ENCODE measurements at places on chromosomes 7 and 10.

DNA sequence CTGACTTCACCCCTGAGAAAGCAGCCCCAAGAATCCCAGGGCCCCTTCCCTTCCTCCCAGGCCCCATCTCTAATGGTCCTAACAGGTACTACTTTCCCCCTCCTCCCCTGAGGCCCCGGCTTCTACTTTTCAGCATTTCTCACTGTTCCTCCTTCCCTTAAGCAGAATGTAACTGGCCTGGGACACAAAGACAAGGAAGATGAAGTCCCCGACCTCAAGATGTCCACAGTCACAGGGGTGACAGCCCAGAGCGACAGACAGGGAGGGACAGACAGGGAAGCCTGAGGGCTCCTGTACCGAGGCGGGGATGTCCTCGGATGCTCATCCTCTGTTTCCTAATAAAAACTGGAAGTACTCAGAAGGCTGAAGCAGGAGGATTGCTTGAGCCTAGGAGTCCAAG lies 11.6 kb downstream of the AOC1 start:
- DNase-seq, result no peak

GRCh38 chr7:332020-332517 lies 42.1 kb downstream of the FOXL3 start:
- DNase-seq, result no peak

DNA sequence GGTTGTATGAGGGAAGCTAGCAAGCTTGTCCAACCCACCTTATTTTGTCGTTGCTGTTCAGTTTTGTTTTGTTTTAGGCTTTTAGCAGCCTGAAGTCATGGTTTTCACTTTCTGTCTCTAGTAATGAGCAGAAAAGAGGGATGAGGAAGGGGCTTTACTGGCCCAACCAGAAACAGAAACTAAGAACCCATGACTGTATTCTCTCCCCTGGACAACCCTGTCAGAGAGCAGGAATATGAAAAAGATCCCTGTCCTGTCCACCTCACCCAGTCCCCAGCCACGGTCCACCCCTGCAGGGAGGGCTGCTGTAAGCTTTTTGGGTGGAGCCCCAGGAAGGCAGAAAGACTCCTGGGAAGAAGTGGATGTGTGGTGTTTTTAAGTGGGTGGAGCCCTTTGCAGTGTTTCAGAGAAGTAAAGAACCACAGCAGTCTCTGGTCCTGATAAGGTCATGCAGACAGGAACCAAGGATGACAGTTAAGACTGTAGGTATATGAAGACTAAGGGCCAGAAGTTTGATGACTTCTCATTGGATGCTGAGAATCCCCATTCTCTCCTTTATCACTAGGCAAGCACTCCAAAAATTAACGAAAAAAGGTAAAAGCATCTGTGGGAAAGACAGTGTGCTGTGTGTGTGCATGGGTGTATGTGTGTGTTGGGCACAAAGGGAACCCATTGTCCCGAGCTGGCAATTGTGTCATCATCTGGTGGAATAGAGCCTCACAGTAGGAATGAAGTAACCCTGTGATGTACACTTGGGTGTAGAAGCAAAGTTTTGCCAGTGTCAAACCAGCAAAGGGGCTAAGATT lies 13.8 kb downstream of the MRPL32 start:
- no peak for DNase-seq

- DNase-seq, result no peak
Observed at GRCh38 chr10:24661376-24661775, 62.3 kb downstream of the ARHGAP21 start.

DNA sequence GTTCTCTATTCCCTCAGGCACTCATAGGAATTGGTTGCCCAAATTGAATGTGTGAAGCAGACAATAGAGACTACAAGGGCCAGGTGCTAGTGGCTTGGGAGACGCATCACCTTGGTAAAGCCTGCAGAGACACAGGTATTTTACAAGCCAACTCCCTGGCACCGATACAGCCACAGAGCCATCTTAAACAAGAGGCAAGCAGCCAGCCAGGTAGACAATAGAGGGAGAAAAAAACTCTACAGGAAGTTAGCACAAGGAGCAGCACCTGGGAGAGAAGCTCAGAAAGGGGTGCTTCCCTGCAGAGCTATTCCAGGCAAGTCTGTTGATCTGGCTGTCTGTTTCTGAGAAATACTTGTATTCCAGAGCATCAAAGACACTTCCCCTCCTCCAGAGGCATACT lies 43.0 kb upstream of the CDK1 start:
- no peak for DNase-seq

DNA sequence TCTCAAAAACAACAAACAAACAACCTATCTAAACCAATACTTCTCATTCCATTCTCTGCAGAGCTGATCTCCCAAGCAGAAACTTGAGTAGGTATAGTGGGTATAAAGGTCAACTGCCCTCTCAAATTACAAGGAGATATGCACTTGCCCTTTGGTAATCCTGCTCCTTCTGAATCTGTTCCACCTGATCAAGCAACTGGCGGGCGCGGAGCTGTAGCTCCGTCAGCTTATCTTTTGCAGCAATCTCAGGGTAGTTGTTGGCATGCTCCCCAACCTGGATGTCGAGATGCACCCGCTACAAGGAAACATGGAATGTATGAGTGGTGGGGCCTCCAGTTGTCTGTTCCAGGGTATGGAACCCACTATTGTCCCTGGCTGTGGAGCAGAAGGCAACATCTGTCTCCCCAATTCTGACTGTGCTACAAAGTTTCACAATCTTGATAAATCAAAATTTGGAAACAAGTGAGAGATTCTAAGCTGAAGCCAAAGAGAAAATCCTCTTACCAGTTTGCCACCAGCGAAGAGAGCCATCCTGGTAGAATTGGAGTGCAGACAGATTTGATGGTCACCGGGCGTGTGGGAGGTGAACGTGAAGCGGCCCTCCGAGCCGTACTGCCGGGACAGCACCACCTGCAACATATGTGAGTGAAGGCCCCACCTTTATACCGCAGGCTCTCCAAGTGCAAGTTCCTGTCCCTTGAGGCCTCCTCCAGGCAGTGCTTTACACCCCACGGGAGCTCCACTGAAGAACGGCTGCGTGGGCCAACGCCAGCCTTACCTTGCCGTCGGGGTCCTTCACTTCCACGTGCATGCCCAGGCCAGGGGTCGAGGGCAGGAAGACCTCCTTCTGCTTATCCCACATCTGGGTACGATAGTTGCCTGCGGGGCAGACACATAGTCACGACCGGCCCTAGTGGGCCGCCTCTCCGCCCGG lies 819 bp downstream of the TMED4 start:
- no peak for DNase-seq

- no peak for DNase-seq
Observed at GRCh38 chr10:22736134-22736533, 21.8 kb upstream of the PIP4K2A start.

GRCh38 chr7:154503962-154504550 lies 451.9 kb downstream of the DPP6 start:
- peak; percentile 53 for DNase-seq

DNA sequence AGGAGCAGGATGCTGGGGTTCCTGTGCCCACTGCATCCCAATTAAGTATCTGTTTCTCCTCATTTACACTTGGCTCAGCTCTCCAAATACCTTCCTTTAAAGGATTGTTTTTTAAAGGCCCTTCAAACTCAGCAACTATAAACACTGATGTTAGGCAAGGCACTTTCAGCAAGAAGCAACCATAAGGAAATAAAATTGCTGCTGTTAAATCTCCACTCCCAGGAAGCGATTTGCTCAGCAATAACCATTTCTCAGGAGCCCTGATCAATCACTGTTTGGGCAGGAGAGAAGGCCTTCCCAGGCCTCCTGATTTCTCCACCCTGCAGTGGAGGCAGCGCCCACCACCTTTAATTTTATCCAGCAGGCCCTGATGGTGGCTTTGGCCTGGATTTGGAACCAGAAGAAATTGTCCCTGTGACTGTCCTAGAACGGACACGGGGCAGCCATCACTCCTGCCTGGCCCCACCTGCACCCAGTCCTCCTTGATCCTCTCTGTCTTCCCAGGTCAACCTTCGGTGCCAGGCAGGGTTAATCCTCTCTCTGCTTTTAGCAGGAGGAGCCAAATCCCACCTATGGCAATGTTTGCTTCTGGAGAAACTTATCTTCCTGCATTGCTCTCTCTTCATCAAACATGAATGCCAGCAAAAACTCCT lies 199.8 kb downstream of the PLXNA4 start:
- no peak for DNase-seq

Measured in SK-N-DZ (cell line).